ENCODE measurements at places on chromosomes 16 and 17. TPM values are rescaled to one million over a fixed set of nuclear protein-coding genes. Genes with fewer than 3 reads are reported as not detected.
A peak's percentile ranks its signal among the peaks of the same experiment; 100 is the strongest.

RCVRN gene
- total RNA-seq: not detected

TMEM114 gene
- total RNA-seq: not detected

KRTAP2-4 gene
- total RNA-seq: not detected

MYL4 gene
- not detected for total RNA-seq

KRTAP9-2 gene
- not detected for total RNA-seq

DNA sequence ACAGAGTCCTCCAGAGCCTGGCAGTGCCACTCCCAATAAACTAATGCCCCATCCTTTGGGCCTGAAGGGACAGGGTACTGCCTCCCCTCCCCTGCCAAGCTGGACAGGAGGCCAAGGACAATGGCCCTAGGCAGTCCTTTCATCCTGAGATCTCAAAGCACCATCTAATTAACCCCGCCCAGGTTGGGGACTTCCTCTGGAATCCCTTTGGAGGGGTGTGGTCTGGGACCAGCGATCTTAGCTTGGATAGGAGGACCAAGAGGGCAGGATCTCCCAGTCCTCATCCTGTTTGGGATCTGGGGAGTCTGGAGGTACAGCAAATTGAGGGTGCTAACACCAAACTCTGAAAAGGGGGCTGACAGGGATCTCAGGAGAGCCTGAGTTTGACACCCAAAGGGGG is 18.2 kb upstream of the SP6 start:
- DNase-seq: no peak

DNA sequence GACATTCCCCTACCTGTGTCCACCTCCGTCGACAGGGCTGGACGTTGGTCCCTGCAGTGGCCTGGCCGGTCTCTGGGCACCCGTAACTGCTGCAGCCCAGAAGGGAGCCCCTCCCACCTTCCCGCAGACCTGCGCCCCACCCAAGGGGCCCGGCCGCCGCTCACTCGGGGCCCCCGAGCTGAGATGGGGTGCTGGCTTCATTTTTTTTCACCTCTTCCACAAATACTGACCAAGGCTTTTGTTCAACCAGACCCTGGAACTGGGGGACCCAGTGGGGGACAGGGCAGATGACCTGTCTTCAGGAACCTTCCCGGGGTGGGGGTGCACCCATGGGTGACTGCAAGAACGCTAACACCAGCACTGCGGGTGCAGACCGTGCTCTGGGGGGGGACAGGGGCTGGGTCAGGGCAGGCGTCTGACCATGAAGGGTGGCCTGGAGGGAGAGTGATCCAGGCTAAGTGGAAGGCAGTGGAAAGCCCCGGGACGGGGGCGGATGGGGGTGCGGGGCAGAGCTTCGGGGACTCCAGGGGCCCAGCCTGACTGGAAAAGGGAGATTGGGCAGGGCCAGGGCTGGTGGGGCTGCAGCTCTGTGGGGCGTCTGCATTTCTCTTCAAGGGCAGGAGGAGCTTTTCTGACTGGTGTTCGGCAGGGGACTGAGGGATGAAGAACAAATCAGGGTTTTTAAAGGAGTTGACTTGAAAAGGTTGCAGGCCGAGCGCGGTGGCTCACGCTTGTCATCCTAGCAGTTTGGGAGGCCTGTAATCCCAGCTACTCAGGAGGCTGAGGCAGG is 42.3 kb downstream of the SLC7A5 start:
- no peak for DNase-seq

GRCh38 chr16:53666786-53667415 is 36.8 kb downstream of the RPGRIP1L start:
- DNase-seq: no peak

GRCh38 chr17:49512296-49513043 is 17.4 kb downstream of the NGFR start:
- DNase-seq: no peak

GRCh38 chr16:65888201-65888600 is 478.3 kb upstream of the CDH5 start:
- no peak for DNase-seq

GRCh38 chr17:9900044-9900594 is 5.0 kb downstream of the RCVRN start:
- no peak for DNase-seq

GRCh38 chr17:46191322-46192188 is 1.7 kb downstream of the KANSL1 start:
- peak; percentile 68 for DNase-seq

DNA sequence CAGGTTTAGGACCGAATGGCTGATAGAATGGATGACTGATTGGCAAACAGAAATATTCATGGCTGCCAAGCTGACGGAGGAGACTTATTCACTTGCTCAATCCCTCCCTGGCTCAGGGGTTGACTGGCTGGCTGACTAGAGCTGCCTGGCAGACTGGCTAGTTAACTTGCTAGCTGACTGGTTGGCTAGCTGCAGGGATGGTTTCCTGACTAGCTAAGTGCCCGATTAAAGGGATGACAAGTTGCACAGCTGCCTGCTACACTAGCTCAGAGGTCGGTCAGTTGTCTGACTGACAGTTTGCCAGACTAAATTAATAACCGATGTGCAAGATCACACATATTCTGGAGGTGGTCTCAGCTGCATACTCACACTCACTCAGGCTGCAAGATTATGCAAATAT is 1208.4 kb upstream of the CDH8 start:
- no peak for DNase-seq

DNA sequence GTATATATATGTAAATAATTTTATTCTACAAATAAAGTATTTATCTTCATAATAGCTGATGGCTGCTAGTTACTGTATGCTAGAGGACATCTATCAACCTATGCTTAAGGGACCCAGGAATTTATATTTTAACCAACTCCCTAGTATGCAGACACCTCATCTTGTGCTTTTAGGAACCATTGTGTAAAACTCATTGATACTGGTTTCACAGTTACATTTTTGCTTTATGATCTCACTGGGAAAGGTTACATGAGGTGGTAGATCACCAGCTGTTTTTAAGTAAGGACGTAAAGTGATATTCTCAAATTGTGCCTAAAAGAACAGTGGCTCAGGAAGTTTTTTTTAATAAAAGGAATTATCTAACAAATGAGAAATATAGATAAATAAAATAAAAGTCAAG is 56.4 kb downstream of the VMP1 start:
- DNase-seq: no peak

DNA sequence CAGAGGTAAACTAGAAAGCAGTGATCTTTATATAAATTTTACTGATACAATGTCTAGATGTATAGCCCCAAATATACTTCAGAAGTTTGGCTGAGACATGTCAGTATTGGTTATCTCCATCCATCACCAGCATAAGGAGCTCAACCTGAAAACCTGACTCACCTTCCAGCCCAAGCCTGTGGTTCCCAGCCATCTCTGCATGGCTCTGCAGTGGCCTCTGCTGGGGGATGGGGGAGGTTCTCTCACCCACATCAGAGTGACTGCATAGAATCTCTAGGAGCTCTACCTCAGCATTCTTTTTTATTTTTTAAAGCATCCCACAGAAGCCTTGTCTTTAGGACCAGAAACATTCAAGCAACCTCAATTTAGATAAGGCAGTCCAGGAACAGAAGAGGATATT is 27.3 kb downstream of the USP7 start:
- no peak for DNase-seq

DNA sequence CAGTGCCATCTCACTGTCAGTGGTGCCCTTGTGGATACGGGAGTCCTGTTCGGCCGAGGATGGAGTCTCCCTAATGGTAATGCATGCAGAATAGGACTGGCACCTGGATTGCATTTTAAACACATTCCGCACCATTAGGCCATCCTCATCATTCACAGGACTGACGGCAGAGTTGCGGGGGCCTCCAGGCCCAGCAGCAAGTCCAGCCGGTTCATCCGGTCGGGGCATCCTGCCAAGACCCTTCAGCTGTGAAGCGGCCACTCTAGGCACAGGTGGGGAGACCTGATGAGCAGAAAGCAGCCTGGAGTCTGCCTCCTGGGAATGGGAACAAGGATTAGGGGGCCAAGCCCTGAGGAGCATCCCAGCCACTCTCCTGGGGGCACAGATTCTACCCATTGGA is 90.3 kb upstream of the XYLT1 start:
- DNase-seq: no peak

- DNase-seq: no peak
Measured at GRCh38 chr16:28105954-28106353, 42.4 kb upstream of the GSG1L start.

GRCh38 chr16:66508248-66508913 is 41.5 kb downstream of the TK2 start:
- DNase-seq: peak; percentile 70

DNA sequence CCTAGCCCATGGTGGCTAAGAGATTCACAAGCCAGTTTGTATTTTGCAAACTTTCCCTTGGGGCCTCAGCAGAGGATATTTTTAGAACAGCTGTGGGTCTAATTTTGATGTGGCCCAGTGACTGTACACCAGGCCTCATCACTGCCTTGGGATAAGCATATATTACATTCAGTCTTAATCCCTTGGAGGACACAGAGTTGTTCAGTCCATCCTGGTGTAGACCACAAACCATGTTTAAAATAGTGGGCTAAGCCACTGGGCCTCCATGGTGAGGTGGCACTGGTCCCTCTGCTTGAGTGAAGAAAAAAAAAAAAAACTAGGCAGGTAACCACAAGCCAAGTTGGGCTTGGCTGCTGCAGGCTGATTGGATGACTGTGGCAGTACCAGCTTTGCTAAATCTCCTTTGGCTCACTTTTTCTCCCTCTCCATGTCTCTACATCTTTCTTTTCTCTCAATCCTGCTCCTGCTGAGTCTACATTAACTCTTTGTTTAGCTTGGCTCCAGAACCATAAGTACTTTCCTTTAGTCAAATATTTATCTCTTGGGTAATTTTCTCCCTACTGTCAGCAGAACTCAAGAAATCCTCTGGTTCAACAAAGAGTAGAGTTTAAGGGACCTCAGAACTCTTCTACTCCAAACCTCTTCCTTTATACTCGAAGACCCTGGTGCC is 120.0 kb upstream of the TBX2 start:
- DNase-seq: no peak

DNA sequence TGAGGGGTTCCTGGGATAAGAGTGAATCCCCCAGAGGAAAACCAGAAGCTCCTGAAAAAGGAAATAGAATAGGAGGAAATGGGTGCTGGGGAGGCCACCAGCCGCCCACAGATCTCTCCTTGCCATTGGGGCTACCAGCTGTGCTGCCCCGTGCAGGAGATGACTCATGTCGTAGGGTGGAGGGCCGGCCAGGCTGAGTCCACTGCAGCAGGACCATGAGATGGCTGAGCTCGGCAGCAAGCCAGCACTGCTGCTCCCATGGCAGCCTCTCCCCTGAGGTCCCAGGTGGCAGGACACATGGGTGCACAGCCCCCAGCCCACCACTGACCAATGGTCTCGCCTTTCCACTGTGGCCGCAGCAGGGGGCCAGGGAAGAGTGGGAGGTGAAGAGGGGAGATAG is 95.5 kb downstream of the GNAO1 start:
- no peak for DNase-seq

DNA sequence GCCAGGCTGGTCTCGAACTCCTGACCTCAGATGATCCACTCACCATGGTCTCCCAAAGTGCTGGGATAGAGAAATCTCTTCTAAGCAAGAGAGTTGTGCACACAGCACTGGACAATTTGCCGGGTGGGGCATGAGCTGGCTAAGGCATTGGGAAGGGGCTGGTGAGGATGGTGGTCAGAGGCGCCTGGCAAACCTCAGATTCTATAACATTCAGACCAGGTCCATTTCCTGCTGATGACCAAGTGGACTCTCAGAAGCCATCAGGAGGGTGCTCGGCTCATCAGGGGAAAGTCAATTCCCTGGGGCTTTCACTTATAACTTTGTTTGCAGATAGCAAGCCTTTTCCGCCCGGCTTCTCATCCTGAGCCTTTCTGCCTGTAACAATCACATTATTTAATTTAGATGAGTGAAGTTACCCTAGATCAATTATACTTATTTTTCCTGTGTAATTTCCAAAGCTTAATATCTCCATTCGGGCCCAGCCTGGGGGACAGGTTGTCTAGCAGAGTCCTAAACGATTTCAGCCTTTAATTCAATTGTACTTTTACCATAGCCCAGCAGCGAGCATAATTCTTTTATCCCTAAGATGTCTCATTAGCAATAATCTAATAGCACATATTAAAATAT is 15.0 kb upstream of the SLC6A2 start:
- no peak for DNase-seq

DNA sequence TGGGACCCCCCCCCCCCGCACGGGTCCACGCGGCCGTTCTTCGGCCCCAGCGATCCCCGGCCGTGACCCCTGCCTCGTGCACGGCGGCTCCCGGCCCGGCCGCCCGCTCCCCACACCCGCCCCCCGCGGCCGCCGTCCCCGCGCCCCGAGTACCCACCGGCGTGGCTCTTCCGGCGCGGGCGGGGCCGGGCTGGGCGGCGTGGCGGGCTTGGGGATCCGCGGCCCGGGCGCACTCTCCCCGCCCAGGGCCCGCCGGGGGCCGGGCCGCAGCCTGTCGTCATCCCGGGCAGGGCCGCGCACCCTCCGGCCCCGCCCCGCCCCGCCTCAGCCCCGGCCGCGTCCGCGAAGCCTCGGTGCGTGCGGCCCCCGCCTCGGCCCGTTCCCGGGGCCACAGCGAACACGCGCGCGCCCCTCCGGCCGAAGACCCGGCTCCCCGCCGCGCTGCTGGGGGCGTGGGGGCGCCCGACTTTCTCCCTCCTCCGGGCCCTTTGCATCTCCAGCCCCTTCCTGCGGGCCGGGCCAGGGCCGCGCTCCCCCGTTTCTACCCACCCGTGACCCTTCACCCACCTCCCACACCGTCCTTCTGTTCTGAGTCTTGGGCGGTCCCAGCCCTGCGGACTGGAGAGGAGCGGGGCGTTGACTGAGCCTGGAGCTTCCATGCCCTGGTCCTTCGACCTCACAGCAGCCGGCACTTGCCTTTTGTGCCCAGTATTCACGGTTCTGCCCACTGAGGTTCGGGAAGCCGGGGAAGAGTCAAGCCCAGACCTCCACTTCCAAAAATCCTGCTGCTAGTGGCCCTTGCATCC is 840 bp downstream of the MYO1C start:
- no peak for DNase-seq

GRCh38 chr17:69704935-69705334 is 290.4 kb downstream of the MAP2K6 start:
- DNase-seq: no peak

DNA sequence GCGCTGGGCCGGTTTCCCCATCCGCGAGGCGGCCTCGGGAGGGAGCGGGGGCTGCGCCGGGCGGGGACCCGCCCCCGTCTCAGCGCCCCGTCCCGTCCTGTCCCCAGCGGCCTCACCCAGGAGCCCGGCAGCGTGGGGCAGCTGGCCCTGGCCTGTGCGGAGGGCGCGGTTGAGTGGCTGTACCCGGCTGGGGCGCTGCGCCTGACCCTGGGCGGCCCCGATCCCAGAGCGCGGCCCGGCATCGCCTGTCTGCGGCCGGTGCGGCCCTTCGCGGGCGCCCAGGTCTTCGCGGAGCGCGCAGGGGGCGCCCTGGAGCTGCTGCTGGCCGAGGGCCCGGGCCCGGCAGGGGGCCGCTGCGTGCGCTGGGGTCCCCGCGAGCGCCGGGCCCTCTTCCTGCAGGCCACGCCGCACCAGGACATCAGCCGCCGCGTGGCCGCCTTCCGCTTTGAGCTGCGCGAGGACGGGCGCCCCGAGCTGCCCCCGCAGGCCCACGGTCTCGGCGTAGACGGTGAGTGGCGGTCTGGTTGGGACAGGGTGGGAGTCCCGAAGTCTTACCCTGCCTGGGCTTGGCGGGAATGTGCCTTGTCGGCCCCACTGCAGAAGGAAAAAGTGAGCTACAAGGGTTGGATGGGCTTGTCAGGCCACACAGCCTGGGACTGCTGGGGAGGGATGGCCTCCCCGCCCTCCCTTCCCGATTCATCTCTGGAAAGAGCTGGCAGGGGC is 720 bp downstream of the METRN start:
- no peak for DNase-seq

Measured in ascending aorta (tissue), 2 donors.